BJ (cell line): ENCODE measurements at places on chromosomes 7 and 10. TPM values are rescaled to one million over a fixed set of nuclear protein-coding genes. Genes with fewer than 3 reads are reported as not detected.

Gene CALML5
- not detected in 2 replicates for polyA plus RNA-seq

Gene CAPZA2
- 47.4 and 115 TPM in 2 replicates for polyA plus RNA-seq

Gene BAIAP2L1
- 8.8 and 11.4 TPM in 2 replicates for polyA plus RNA-seq

Gene VWDE
- polyA plus RNA-seq, result not detected in 2 replicates

Gene BTBD16
- polyA plus RNA-seq, result not detected in 2 replicates

Gene C10orf67
- 0.10 and 0.15 TPM in 2 replicates for polyA plus RNA-seq

Gene AKR1C3
- polyA plus RNA-seq, result 0.26 and 0.43 TPM in 2 replicates

Gene FKBP6
- not detected in 2 replicates for polyA plus RNA-seq

Gene GIMAP5
- polyA plus RNA-seq, result not detected in 2 replicates

Gene ELMO1
- polyA plus RNA-seq, result not detected in 2 replicates

Gene HABP2
- polyA plus RNA-seq, result 0.02 TPM in 1 of 2 replicates, not detected in the other

Gene ZNF22
- polyA plus RNA-seq, result 7.2 and 13.0 TPM in 2 replicates

Gene LIPM
- polyA plus RNA-seq, result not detected in 2 replicates

Gene LRIT1
- polyA plus RNA-seq, result not detected in 2 replicates

Gene ADRA2A
- 0.18 and 0.25 TPM in 2 replicates for polyA plus RNA-seq

Gene LRRC4
- polyA plus RNA-seq, result 0.10 and 0.12 TPM in 2 replicates

Gene HOXA5
- 1.2 and 1.7 TPM in 2 replicates for polyA plus RNA-seq

Gene ACSM6
- not detected in 2 replicates for polyA plus RNA-seq

Gene KMT2C
- 6.9 and 9.3 TPM in 2 replicates for polyA plus RNA-seq

Gene UTF1
- not detected in 2 replicates for polyA plus RNA-seq

Gene HNRNPF
- 165 and 172 TPM in 2 replicates for polyA plus RNA-seq

Gene MOGAT3
- not detected in 2 replicates for polyA plus RNA-seq

Gene GNGT1
- not detected in 2 replicates for polyA plus RNA-seq

Gene PRTFDC1
- polyA plus RNA-seq, result 8.1 and 18.6 TPM in 2 replicates

Gene SUPV3L1
- polyA plus RNA-seq, result 17.1 and 26.0 TPM in 2 replicates

Gene CREB5
- polyA plus RNA-seq, result 2.6 and 3.9 TPM in 2 replicates

Gene LIPK
- polyA plus RNA-seq, result not detected in 2 replicates

Gene PTN
- 29.1 and 33.5 TPM in 2 replicates for polyA plus RNA-seq

Gene SPOCK2
- polyA plus RNA-seq, result 0.04 and 0.06 TPM in 2 replicates

Gene SLC26A4
- polyA plus RNA-seq, result 0.12 and 0.25 TPM in 2 replicates

Gene A1CF
- polyA plus RNA-seq, result not detected in 2 replicates

Gene MSRB2
- 46.9 and 48.6 TPM in 2 replicates for polyA plus RNA-seq

Gene DENND2A
- polyA plus RNA-seq, result 2.9 and 3.3 TPM in 2 replicates

Gene DNAH11
- 0.59 and 0.87 TPM in 2 replicates for polyA plus RNA-seq

Gene PRXL2A
- polyA plus RNA-seq, result 1.0 and 1.3 TPM in 2 replicates

Gene CNNM1
- 1.1 and 1.3 TPM in 2 replicates for polyA plus RNA-seq

Gene EN2
- not detected in 2 replicates for polyA plus RNA-seq
